Adipocyte (in vitro differentiated cells): ENCODE measurements at places on chromosomes 16 and 17.

DNA sequence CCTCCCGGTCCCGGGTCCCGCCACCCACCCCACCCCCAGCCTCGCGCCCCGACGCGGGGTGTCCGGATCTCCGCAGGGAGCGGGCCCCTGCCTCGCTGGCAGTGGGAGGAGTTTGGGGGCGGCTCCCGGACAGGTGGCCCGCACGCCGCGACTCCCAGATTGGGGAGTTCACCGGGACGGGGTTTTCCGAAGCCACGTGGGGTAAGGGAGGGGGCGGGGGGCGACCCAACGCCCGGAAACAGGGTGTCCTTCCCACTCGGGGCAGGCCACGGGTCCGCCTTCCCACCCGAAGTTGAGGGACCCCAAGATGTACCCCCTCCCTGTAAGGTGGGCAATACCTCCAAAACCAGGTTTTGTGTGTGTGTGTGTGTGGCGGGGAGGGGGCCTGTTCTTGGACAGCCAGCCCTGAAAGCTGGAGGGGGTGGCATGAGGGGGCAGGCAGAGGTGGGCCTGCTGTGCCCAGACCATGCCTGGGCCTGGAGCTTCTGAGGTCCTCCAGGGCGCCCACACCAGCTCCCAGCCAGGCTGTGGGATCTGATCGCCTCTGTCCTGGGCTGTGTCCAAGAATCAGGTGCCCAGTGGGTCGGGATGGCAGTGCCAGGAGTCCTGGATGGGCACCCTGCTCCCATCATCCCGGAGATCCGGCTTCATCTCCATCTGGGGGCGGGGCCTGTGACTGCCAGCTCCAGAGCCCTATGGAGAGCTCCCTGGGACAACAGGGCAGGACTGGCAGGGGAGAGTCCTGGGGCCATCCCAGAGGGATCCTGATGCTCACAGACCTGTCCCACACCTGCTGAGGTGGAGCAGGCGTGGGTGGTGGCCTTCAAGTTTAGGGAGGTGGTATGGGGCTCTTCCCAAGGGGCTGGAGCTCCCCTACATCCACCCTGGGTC is 767 bp downstream of the SYNGR2 start:
- peak; percentile 62 for DNase-seq

DNA sequence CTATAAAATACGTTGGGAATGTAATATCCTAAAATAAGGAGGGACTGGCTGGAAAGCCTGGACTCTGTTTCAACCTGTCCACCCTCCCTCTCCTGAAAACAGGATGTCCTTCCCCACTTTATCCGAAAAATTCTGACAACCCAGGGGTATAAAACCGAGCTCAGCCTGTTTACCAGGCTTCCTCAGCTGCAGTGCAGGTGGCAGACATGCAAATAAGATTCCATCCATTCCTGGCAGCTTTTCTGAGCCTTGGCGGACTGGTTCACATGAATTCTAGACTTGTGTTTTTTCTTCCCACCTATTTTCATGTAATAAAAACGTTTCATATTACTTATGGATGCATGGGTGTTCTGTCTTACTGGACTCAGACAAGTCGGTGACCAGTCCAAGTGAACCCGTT is 479.3 kb downstream of the KCNJ18 start:
- no peak for DNase-seq

DNA sequence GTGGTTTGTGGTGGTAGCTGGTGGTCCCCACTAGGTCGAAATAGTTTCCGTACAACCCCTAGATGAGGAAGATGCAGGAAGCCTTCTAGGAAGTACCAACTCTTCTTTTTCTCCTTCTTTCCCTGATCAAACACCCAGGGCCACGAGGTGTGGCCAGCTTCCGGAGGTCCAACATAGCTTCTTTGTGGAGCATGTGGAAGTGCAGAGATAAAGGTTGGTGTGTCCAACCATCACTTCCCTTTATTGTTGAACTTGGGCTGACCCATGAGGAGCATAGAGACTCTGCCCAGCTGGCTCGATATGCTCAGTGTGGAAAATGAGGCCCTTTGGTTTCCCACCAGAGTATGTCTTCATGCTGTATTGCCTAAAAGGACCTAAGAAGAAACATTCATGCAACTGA is 6.3 kb upstream of the RGS9 start:
- no peak for DNase-seq

DNA sequence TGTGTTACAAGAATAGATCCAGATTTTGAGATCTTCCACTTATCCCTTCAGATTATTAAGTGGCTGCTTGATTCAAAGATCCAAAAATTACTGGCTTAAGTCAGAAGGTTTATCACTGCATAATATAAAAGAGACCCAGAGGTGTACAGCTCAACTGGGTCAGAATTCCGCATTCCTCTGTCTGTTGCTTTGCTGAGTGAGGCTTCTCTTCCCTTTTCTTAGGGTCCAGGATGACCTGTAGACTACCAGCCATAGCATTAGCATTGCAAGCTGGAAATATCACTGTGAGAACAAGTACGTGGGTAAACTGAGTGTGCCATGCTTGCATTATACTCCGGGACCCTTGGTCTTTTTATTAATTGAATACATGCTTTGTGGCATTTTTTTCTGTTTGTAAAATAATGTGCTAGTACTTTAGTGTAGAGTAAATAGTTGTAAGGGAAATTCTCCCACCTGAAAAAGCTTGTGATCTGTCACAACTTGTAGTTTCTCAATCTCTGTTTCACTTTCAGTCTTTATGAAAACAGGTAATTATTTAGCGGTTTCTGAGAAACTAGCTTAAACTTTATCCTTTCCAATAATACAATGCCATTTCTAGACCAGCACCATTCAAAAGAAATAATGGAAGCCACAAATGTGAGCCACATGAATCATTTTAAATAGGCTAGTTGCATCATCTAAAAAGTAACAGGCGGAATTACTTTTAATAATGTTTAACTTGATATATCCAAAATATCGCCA is 61.6 kb downstream of the TNRC6C start:
- no peak for DNase-seq

- DNase-seq: no peak
These were observed 15.2 kb upstream of the DOK4 start for GRCh38 chr16:57501492-57501891.

- no peak for DNase-seq
These were observed 232.4 kb upstream of the RPL38 start for GRCh38 chr17:73971127-73971526.

DNA sequence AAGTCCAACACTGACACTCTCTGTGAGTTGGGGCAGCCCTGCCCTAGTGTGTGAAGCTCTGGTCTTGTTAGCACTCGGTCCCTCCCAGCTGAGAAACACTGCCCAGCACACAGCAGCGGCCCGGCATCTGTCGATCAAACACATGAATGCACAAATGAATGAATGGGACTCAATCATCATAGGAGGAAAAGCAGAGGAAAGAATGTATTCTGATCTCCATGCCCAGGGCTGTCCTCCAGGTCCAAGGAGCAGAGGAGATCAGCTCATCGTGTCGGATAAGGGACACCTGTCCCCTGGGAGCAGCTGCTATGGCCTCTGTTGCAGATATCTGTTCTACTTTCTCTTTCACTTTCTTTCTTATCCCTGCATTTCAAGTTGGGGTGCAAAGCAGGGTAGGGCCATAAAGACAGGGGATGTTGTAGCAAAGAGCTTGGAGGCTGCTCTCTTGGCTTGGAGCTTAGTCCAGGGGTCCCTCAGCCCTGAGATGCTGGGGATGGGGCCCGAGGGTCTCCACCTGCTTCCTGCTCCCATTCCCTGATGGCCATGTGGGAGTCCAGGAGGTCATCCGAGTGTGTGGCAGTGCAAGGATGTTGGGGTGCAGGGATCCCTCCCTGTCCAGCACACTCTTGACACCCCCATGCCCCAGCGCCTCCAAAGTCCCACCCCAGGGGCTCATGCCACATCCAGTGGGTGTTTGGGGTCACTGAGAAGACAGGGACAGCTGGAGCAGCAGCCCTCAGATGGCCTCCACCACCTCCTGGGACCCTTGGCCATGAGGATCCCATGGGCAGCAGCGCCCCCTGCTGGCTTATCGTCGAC is 88.2 kb downstream of the IRF8 start:
- no peak for DNase-seq

GRCh38 chr17:40821536-40821935 is 878 bp downstream of the KRT10 start:
- DNase-seq: no peak

- no peak for DNase-seq
These were observed 20.5 kb upstream of the VAT1L start for GRCh38 chr16:77767826-77768225.

DNA sequence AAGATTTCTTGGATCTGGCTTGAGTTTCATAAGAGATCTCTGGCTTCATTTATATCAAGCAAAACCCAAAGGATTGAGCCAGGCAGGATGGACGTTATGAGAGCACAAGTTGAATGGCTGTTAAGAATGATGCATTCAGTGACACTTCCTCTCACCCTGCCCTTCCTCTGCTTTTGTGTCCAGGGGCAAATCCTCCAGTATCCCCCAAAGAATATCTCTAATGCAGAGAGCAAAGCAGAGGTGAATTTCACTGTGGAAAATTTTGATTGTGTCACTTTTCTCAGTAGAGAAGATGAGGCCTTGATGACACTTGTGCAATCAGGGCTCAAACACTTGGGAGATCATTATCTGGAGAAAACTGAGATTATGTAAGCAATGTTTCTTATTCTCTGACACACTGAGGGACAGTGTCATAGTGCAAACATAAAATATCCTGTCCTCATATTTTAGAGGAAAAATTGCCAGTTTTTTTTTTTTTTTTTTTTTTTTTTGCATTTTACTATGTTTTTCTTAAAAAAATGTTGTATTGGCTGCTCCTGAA is 25.3 kb downstream of the MARCHF10 start:
- DNase-seq: no peak

DNA sequence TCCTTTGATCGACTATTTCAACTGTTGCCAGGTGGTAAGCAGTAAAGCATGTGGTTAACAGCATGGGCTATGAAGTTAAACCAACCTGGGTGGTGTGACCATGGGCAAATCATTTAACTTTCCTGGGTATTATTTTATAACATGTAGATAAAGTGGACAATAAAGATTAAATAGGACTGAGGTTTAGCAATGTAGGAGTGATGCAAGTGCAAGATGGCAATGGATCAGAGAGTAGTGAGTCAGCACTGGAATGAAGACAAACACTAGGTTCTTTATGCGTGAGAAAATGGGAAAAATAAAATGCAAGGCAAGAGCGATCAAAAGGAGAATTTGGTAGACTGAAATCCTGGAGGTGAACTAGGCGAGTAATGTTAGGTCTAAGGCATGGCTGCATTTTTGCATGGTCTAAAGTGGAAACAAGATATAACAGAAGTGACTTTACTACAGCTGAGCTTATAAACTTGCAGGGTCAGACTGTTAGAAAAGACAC is 222.4 kb upstream of the AXIN2 start:
- DNase-seq: peak; percentile 89

DNA sequence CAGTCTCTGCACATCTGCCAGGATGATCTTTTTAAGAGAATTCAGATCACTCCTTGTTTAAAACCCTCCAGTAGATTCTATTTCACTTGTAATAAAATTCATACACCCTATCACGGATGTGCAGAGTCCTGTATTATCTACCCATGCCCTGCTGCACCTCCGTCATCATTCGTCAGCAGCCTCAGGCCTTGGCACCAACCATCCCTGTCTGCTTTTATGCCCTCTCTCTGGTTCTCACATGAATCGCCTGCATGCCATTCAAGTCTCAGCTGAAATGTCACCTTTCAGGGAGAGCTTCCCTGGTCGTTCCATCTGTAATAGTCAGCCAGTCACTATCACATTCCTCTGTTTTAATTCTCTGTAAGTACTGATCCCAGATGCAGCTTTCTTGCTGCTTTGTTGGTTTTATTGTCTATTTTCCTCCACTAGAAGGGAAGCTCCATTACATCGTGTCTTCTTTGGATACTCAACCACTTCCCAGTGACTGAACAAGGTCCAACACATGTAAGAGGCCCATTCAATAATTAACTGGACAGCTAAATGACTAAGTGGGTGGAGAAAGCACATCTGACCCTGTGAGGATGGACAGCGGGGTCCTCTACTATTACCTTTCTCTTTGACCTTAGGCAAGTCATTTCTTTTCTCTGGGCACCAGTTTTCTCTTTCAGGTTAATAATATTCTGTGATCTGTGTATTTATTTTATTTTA is 81.2 kb upstream of the GOT2 start:
- DNase-seq: no peak

GRCh38 chr16:31695667-31696066 is 168.0 kb downstream of the AHSP start:
- no peak for DNase-seq

DNA sequence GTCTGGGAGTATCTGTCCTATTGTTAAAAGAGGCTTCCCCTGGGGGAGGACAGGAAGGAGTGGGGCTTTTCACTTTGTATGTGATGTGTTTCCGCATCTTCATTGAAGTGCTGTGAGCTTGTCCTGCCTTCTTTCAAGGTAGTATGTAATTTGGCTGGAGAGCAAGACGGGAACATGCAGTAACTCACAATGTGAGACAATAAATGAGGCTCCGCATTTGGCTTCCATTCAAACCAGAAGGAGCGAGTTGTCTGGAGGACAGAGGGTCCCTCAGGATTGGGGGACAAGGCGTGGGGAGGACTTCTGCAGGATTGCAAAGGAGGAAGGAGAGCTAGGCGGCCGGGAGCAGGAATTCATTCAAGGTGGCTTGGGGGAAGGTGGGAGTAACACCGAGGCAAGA is 203.5 kb downstream of the RBFOX3 start:
- no peak for DNase-seq

- peak; percentile 85 for DNase-seq
These were observed at the start of gene GNAO1 for GRCh38 chr16:56191156-56191815. TSS of gene GNAO1 (plus strand) at chr16:56191489. CDS start at chr16:56192236, 747 bp downstream.
